Cerebellar nuclear complex (tissue), 1 donor: ENCODE measurements at places on chromosomes 7 and 10.
A peak's percentile ranks its signal among the peaks of the same experiment; 100 is the strongest.

DNA sequence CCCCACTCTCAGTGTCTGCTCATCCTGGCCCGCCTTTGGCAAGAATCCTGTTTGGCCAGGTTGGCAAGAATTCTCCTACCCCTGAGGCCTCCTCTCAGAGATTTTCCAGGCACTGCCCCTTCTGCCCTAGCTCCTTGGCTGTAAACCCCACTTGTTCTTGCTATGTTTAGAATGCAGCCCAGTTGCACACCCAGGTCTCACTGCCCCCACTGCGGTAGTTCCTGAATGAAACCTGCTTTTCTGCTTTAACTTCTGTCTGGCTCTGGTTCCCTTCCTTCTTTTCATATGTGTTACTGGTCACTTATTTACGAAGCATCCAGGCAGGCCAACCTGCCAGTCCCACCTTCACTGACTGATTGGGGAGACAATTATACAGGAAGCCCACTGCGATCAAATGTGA is 576.9 kb downstream of the GLRX3 start:
- no peak for DNase-seq

GRCh38 chr7:121109145-121109544 is 120.6 kb downstream of the CPED1 start:
- no peak for DNase-seq

- no peak for DNase-seq
Observed at GRCh38 chr10:67221939-67222494, 296.2 kb downstream of the LRRTM3 start.

GRCh38 chr10:129123428-129123827 is 343.6 kb upstream of the MGMT start:
- DNase-seq: no peak

GRCh38 chr7:9149499-9150082 is 716.2 kb downstream of the NXPH1 start:
- no peak for DNase-seq

GRCh38 chr10:132326344-132326889 is 5.6 kb upstream of the LRRC27 start:
- DNase-seq: no peak

DNA sequence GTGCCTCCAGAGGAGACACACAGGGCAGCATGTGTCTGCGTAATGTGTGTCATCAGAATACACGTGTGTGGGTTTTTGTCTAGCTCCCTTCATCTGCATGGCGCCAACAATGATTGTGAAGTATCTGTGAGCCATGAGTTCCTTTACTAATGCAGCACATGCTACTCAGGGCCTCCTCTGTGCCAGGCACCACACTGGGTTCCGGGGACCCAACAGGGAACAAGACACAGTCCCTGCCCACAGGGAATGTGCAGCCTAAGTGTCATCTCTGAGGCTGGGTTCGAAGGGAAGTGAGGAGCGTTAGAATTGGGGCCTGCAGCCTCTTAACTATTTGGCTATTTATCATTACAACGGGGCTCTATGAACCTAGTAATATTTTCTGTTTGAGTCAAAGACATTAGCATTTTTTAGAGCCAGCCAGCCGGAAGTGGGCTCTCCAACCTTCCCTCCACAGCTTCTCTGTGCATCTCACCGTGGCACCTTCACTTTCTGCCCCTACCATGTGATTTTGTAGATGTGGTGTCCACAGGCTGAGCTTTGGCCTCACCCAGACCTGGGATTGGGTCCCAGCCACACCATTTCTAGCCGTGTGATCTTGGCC is 43.9 kb upstream of the SRGN start:
- no peak for DNase-seq

DNA sequence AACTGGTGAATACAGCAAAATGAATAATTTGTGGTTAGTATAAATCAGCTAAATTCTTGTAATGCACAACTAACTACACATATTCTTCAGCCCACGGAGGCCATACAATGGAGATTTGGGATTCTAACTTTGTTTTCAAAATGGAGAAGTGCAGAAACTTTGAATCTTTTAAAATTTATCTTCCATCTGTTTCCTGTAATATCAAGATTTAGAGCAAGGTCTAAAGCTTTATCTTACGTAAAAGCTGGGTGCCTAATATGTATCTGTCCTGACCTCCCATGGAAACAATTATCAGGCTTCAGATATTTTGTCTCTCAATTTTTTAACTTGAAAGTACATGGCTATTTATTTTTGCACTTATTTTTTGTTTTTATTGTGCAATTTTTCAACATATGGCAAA is 5.0 kb upstream of the AHR start:
- no peak for DNase-seq

- DNase-seq: no peak
Observed at GRCh38 chr7:93719546-93719945, 145.0 kb upstream of the CALCR start.

GRCh38 chr10:70232155-70232858 is 922 bp downstream of the PPA1 start:
- no peak for DNase-seq

- DNase-seq: no peak
Observed at GRCh38 chr7:46900312-46901263, 681.3 kb downstream of the TNS3 start.

- DNase-seq: no peak
Observed at GRCh38 chr7:158816271-158816670, 13.0 kb downstream of the ESYT2 start.

DNA sequence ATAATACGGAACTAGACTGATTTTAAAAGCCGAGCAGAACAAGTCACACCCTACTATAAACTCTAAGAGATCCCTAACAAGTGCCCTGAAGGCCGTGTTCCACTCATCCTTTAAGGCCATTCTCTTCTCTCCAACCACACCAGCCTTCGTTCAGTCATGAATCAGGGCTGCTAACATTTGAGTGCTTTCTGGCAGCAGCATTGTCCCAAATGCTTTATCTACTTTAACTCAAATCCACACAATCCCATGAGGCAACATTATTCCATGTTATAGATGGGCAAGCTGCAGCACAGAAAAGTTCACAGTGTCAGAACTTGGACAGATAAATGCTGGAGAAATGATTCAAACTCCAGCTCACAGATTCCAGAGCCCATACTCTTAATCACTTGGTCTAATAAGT is 73.5 kb downstream of the MALSU1 start:
- no peak for DNase-seq

DNA sequence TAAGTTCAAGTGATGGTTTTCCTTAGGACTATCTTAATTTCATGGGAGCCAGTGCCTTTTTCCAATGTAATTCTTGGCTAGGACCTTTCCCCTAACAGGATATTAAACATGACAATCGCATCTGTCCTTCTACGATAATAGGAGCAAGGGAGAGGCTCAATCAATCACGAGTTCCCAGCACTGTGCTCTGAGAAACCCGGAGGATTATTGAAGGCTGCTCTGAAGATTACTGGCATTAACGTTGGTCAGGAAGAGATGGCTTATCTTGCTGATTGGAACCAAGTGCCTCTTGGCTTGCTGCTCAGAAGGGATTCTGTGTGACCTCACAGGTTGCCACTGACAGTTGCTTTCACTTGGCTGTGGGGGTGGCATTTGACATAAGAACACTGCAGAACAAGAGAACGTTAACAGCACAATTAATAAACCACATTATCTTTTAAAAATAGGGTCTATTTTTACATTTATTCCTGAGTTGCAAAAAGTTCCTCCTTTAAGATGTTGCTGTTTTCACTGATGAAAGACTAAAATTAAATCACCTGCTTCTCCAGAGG is 252.1 kb upstream of the TAC1 start:
- DNase-seq: no peak

DNA sequence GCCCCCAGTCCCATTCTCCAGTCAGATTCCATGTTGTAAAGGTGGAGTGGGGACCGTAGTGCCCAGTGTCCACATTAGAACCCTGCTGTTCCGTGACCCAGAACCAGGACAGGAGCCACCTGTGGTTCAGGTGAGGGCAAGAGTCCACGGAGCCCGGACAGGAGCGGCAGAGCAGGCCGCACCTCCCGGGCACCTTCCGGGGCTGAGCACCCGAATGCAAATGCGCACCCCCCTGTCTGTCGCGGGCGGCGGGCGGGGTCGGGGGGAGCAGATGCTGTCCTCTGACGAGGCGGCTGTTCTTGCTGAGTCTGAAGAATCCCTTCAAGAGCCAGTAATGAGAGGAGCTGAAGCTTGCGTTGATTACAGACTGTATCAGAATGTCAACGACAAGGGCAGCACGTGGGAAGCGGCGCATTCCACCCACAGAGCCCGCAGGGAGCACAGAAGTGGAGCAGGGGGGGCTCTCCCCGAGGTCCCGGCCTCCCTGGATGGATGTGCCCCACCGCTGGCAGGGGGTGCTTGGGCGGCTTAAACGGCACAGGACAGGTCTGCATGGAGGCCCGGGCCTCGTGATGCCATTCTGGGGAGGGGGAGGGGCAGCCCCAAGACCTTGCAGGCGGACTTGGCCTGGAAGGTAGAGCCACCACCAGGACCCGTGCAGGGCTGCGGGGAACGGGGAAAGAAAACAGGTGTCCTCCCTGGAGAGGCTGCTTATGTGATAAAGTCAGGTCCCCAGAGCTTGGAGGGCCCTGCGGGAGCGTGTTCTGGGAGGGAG is 407.5 kb upstream of the RNF32 start:
- DNase-seq: no peak

- peak; percentile 98 for DNase-seq
Observed at GRCh38 chr10:98361131-98362025, 53.6 kb downstream of the PYROXD2 start.

DNA sequence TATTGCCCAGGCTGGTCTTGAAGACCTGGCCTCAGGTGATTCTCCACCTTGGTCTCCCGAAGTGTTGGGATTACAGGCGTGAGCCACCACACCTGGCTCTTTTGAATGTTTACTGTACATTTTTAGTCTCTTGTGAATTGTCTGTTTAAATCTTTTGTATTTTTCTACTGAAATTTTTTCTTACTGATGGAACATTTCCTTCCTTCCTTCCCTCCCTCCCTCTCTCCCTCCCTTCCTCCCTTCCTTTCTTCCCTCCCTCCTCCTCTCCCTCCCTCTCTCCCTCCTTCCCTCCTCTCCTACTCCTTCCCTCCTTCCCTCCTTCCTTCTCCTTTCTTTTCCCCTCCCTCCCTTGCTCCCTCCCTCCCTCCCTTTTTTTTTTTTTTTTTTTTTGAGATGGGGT is 58.0 kb downstream of the DAGLB start:
- no peak for DNase-seq

DNA sequence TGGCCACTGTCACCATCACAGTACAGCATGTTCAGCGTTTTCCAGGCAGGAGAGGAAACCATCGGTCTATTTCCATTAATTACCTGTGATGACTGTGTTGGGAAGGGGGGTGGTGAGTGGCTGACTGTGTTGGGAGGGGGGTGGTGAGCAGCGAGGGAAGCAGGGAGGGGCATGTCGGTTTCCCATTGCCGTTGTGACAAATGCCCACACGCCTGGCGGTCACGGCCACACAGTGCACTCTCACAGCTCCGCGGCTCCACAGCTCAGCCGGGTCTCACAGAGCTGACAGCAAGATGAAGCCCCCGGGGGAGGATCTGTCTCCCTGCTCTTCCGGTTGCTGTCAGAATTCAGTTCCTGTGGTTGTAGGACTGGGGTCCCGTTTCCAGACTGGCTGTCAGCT is 39.0 kb downstream of the AP5Z1 start:
- DNase-seq: no peak

DNA sequence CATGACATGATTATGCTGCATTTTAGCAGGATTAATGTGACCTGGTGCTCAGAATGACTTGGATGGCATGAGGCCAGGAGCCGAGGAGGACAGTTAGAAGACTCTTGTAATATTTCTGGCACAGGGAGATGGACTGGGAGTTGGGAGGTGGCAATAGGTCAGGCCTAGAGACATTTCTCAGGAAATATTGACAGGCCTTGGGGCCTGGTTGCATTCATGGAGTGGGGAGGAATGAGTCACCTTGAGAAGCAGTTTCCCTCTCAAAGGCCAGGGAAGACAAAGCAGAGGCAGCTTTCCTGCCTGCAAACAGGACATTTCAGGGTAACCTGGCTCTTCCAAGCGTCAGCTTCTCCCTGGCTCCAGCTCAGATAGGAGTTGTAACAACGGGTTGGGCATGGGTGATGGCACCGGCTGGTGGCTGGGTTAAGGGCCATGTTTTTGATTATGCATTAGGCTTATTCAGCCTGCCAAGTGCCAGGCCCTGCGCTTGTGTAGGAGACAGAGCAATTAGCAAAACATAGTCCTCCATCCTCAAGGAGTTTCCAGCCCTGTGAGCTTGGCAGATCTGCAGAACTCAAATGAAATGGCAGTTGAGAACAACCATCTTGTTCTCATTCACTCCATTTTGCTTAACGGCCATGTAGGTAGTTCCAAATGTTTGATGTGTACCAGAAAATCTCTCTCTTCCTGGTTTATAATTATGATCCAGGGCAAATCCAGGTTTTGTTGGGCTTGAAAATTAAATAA is 38.2 kb downstream of the HK1 start:
- no peak for DNase-seq

DNA sequence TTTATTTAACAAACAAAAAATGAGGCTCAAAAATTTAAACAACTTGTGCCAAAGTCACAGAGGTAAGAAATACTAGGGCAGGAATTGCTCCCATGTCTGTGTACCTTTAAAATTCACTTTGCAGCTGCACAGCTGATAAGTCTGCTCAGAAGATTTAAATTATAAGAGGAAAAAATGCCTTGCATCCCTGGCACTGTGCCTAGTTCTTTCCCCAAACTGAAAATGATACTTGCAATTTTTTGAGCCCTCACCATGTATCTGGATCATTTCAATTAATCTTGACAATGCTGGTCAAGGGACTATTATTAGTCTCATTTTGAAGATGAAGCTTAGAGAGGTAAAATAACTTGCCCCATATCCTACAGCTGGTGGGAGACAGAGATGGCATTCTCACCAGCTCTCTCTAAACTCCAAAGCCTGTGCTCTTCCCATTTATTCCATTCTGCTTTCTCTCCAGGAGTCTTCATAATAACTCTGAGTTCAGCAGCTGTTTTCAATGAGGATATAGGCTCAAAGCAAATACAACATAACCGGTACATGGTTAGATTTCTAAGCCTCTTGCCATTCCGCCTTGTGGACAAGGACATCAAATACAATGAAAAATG is 350.5 kb upstream of the LRRTM3 start:
- DNase-seq: no peak

GRCh38 chr10:91198781-91199180 is 21.7 kb upstream of the PCGF5 start:
- DNase-seq: no peak

DNA sequence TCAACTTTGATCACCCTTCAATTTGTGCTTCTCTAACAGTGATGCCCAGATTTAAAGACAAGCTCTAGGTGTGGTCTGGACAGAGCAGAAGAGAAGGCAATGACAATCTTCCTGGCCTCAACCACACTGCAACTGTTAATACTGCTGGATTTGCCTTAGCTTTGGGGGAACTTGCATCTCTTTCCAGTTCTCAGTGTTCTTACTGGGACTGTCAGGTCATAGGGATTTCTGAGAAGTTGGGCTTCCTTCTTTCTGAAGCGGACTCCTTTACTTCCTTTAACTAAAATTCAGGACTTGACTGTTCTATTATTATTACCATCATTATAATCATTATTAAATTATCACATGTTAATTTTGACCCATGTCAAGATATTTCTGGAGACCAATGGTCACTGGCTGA is 80.8 kb downstream of the OSBPL3 start:
- no peak for DNase-seq
